ENCODE measurements at places on chromosomes 6 and 20.

DNA sequence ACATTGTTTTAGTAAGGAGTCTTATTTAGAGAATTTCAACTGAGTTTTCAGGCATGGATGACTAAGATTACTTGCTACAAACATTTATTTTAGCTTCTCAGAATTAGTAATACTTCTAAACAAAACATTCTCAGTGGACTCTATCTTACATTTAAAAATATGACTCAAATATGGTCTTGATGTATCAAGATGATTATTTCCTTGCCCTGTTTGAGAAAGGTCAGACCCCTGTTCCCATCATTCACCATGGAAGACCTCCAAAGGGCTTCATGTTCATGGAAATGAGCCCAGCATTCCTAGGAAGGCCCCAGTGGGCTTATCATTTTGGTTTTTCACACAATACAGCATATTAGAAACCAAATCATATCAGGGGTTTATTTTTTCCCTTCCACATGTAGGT, 24.6 kb upstream of the TRPC4AP start:
- DNase-seq = no peak

GRCh38 chr6:11669696-11670095, 108.9 kb downstream of the ADTRP start:
- DNase-seq = no peak

DNA sequence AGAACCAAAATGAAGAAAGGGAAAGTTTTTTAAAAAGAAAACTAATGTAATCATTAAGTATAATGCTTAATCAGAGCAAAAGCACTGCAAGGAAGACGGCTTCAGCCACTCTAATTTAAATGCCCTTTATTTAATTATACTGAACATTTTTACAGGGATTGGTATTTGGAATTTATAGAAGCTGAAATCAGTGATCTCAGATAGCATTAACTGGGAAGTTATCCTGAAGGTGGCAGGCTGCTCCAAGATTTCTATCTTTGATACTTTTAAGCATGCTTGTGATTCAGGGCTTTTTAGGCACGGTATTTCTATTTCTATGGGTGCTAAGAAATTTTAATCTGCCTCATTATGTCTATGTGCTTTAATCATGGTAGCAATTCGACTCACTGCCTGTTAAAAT, 1.3 kb upstream of the NDUFAF4 start:
- DNase-seq = no peak

- no peak for DNase-seq
These were observed 52.6 kb downstream of the GPR63 start for GRCh38 chr6:96784650-96785049.

- no peak for DNase-seq
These were observed 39.6 kb upstream of the MLN start for GRCh38 chr6:33843131-33844121.
